ENCODE measurements at places on chromosomes 4 and X. TPM values are rescaled to one million over a fixed set of nuclear protein-coding genes. Genes with fewer than 3 reads are reported as not detected.

DNA sequence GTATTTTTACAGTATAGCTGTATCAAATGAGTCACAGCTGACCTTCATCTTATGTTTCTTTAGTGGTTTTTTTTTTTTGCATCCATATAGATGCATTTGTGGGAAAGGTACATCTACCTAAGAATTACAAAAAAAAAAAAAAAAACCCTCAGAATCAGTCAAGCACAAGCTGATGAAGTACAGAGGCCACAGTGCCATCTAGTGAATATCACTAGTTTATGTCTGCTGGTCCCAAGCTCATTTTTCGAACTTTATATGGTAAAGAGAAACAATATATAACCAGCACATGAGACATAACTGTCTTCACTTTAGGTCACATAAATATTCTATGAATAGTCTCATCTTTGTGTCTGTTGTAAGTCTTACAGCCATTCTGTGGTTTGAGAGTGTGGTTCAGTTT is 220.1 kb downstream of the DLG3 start:
- H3K27ac ChIP-seq: no peak overlapping the region
- no peaks in the 10 kb centered on the region for H3K36me3 ChIP-seq
- H3K4me3 ChIP-seq: no peak overlapping the region
- H3K27me3 ChIP-seq: no peaks in the 10 kb centered on the region
- peak; percentile 61 for DNase-seq
- H3K4me1 ChIP-seq: no peaks in the 10 kb centered on the region

DNA sequence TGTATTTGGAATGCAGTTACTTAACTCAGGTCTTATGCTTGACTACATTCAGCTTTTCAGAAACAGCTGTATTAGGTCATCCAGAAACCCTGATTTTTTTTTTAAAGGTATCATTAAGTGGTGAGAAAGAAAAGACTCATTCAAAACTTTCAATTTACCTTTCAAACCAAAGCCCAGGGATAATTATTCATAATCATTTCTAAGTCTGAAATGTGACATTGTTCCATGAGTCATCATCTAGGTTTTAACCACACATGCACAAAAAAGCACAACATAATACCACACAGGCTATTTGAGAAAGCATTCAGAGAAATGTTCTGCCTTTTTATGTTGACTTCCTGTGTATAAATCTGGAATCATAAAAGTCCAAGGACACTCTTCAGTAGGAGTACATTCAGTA is 288.2 kb downstream of the IL1RAPL2 start:
- no peak for DNase-seq
- no peaks in the 10 kb centered on the region for H3K27me3 ChIP-seq
- no peaks in the 10 kb centered on the region for H3K36me3 ChIP-seq
- H3K27ac ChIP-seq: no peak overlapping the region
- H3K4me1 ChIP-seq: no peaks in the 10 kb centered on the region

DNA sequence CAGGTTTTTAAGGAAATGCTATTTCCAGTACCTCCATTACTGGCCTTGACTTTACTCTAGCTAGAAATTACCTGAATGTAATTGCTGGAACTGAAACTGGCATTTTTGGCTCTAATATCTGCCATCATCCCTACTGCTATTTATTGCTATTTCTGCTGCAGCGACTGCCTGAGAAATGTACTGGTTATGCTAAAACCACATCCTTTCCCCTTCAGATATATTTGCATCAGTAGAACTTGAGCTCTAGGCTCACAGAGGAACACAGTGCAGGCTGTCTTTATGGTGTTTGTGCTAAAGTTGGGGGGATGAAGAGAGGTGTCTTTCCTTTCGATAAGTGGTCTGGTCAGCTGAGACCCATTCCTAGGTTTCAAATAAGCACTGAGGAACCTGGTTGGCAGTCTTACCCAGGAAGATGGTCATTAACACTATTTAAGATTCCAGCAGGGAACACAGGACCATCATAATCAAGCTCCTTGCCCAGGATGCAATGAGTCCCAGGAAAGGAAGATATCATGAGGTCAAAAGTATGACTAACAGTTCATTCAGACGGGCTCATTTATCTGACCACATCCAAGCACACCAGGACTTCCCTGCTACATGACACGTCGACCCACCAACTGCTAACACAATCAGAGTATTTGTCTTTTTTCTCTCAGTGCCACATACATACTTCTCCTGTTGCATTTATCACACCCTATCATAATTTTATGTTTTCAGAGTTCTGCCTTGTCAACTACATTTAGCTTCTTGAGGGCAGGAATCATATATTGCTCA is 137.4 kb downstream of the GABRA3 start:
- no peak for DNase-seq
- H3K27me3 ChIP-seq: no peaks in the 10 kb centered on the region
- no peaks in the 10 kb centered on the region for H3K4me1 ChIP-seq
- H3K27ac ChIP-seq: no peak overlapping the region
- H3K4me3 ChIP-seq: no peak overlapping the region

DNA sequence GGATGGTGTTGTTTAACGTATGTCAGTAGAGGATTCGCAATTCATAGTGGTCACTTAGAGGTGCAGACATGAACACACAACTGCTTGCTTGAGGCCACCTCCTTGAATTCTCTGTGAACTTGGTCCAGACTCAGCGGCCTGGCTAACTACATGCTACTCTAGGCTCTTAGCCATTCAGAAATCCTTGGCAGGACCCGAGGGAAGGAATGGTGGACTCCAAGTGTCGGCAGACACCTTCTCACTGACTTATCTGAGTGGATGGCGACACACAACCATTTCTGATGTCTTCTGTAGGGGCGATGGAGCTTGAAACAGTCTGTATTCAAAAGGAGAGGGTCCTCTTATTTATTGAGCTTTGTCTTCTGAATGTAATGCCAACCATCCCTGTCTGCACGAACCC is 24.4 kb downstream of the ADGRL3 start:
- H3K27ac ChIP-seq: no peak overlapping the region
- H3K36me3 ChIP-seq: no peaks in the 10 kb centered on the region
- H3K4me1 ChIP-seq: no peaks in the 10 kb centered on the region

DNA sequence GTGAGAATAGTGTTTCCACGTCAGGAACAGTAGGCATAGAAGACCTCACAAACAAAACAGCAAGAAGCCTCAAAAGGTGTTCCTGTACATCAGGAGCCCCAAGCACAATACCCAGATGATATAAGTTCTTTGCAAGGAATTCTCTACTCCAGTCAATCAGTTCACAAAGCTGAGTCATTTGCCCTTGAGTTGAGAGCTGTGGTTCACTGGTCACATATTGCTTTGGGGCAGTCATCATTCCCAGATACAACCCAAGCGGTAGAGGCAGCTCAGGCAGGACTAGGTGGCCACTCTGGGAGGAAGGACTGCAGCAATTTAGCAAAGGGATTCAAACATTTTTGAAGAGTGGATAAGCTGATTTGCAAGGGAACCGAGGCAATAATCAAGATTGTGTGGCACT is 551.5 kb upstream of the ZFP42 start:
- no peaks in the 10 kb centered on the region for H3K4me1 ChIP-seq
- no peak overlapping the region for H3K27ac ChIP-seq
- no peak overlapping the region for H3K4me3 ChIP-seq
- DNase-seq: no peak
- no peaks in the 10 kb centered on the region for H3K36me3 ChIP-seq

DNA sequence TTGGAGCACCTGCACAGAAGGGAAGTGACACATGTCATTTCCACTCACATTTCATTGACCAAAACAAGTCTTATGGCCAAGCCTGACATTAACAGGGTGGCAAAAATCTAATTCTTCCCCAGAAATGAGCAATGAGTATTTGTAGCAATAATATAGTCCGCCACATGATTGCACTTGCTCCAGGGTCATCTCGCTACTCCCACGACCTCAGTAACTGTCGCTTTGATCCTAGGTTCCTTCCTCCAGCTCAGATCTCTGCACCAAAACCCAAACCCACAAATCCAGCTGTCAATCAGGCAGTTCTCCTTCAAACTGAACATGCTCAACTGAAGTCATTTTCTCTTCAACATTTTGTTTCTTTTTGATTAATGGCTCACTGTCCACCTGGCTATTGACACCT is 25.2 kb upstream of the PTTG2 start:
- no peaks in the 10 kb centered on the region for H3K4me1 ChIP-seq
- no peak for DNase-seq

DNA sequence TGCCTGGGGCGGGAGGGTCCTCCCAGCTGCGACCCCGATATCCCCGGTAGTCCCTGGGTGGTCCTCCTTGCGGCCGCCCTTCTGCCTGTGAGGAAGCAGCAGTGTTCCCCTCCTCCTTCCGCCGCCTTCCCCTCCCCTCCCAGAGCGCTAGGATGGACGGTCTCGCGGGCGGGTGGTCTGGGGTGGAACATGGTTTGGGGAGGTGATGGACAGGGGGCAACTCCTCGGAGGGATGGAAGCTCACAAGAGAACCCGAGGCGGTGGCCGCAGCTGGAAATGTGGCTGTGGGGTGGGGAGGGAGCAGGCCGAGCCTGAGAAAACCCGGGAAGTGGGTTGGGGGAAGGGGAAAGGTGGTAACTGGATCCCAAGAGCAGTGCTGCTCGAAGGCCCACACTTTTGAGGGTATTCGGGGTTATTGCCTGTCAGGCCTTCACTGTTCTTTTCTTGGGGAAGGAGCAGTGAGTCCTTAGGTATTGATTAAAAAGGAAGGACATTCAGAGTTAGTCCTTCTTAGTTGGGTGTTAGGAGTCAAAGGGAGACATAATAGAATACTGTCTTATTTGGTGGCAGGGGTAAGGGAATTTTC is 581 bp downstream of the UBE2K start:
- peaks cover 24% of the 10 kb centered on the region for H3K4me1 ChIP-seq
- peak; percentile 79 for DNase-seq
- peaks cover 7% of the 10 kb centered on the region for H3K36me3 ChIP-seq
- no peaks in the 10 kb centered on the region for H3K27me3 ChIP-seq
- H3K4me3 ChIP-seq: peak overlapping the region; percentile 87

DNA sequence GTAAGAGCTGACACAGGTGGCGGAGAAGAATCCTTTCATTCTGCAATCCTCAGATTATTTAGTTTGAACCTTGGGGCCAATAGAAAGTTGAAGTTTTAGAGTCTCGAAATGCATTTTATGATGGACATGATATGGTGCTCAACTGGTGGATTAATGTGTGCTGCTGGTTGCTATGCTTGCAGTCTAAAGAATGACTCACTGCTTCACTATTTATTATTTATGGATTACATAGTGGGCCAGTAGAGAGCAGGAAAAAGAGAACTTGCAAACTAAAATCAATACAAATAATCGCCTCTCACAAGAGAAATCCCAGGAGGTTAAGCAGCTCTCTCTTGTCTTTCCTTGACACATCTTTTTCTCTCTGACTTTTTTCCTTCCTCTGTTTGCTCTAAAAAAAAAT is 2326.8 kb upstream of the AGA start:
- no peaks in the 10 kb centered on the region for H3K36me3 ChIP-seq
- H3K27ac ChIP-seq: no peak overlapping the region
- H3K4me1 ChIP-seq: no peaks in the 10 kb centered on the region
- H3K27me3 ChIP-seq: no peaks in the 10 kb centered on the region
- DNase-seq: no peak
- H3K4me3 ChIP-seq: no peak overlapping the region

The MAGEA2B gene
- total RNA-seq: not detected

Data from stomach (tissue), 19 donors.